CD8-positive, alpha-beta memory T cell (primary cell): ENCODE measurements at places on chromosomes 16 and 17.

GRCh38 chr16:3734758-3735221 is 17.5 kb upstream of the TRAP1 start:
- no peaks in the 10 kb centered on the region for H3K27me3 ChIP-seq
- H3K4me1 ChIP-seq = no peaks in the 10 kb centered on the region

- H3K27me3 ChIP-seq = no peaks in the 10 kb centered on the region
- H3K4me3 ChIP-seq = no peak overlapping the region
- peaks cover 38% of the 10 kb centered on the region for H3K4me1 ChIP-seq
- H3K27ac ChIP-seq = no peak overlapping the region
- no peak for DNase-seq
These were observed 5.7 kb downstream of the PDF start for GRCh38 chr16:69324585-69325253.

- H3K4me3 ChIP-seq = no peak overlapping the region
- no peaks in the 10 kb centered on the region for H3K4me1 ChIP-seq
- DNase-seq = peak; percentile 48
These were observed 7.7 kb downstream of the MMD start for GRCh38 chr17:55413825-55414489.

- peak; percentile 56 for DNase-seq
- peak overlapping the region; percentile 83 for H3K4me3 ChIP-seq
- no peaks in the 10 kb centered on the region for H3K27me3 ChIP-seq
- no peaks in the 10 kb centered on the region for H3K36me3 ChIP-seq
- H3K4me1 ChIP-seq = peaks cover 16% of the 10 kb centered on the region
These were observed 3.8 kb upstream of the TAC4 start for GRCh38 chr17:49851387-49852291.

GRCh38 chr17:66523378-66524200 is 221.2 kb downstream of the PRKCA start:
- H3K36me3 ChIP-seq = peaks cover 4% of the 10 kb centered on the region
- H3K27ac ChIP-seq = no peak overlapping the region
- H3K27me3 ChIP-seq = no peaks in the 10 kb centered on the region
- no peak for DNase-seq
- peaks cover 7% of the 10 kb centered on the region for H3K4me1 ChIP-seq

GRCh38 chr17:21686165-21687015 is 5.9 kb upstream of the KCNJ18 start:
- no peak overlapping the region for H3K4me3 ChIP-seq
- H3K36me3 ChIP-seq = no peaks in the 10 kb centered on the region
- no peak for DNase-seq
- no peaks in the 10 kb centered on the region for H3K27me3 ChIP-seq
- no peak overlapping the region for H3K27ac ChIP-seq
- no peaks in the 10 kb centered on the region for H3K4me1 ChIP-seq

GRCh38 chr17:4177806-4178205 is 34.8 kb downstream of the CYB5D2 start:
- no peaks in the 10 kb centered on the region for H3K27me3 ChIP-seq
- H3K27ac ChIP-seq = no peak overlapping the region
- H3K36me3 ChIP-seq = peaks cover 35% of the 10 kb centered on the region
- H3K4me3 ChIP-seq = no peak overlapping the region
- no peak for DNase-seq

GRCh38 chr17:68771867-68772515 is 170.8 kb upstream of the FAM20A start:
- H3K36me3 ChIP-seq = no peaks in the 10 kb centered on the region
- H3K27ac ChIP-seq = no peak overlapping the region
- no peak for DNase-seq
- H3K4me1 ChIP-seq = no peaks in the 10 kb centered on the region
- H3K4me3 ChIP-seq = no peak overlapping the region
- no peaks in the 10 kb centered on the region for H3K27me3 ChIP-seq

GRCh38 chr17:74690409-74690825 is 22.3 kb downstream of the CD300LF start:
- H3K4me3 ChIP-seq = no peak overlapping the region
- H3K27me3 ChIP-seq = no peaks in the 10 kb centered on the region
- DNase-seq = no peak
- no peak overlapping the region for H3K27ac ChIP-seq
- no peaks in the 10 kb centered on the region for H3K4me1 ChIP-seq

GRCh38 chr16:3651461-3652372 is 2.8 kb upstream of the DNASE1 start:
- H3K27me3 ChIP-seq = no peaks in the 10 kb centered on the region
- no peaks in the 10 kb centered on the region for H3K36me3 ChIP-seq
- DNase-seq = no peak
- H3K27ac ChIP-seq = no peak overlapping the region
- no peak overlapping the region for H3K4me3 ChIP-seq
- no peaks in the 10 kb centered on the region for H3K4me1 ChIP-seq

DNA sequence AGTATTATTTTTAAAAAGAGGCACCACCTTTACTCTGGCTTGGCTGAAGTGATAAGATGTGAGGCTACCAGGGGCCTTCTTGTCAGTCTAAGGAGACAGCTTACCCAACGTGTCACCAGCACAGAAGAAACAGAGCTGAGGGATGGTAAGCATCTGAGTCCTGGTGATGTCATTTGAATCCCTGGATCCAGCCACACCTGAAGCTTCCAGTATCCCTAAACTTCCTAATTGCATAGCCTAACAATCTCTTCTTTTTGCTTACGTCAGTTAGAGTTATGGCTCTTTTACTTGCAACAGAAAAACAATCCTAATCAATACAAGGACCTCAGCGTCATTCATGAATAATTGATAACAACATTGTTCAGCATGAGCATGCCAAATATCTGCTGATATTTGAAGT is 436.6 kb downstream of the SHISA9 start:
- DNase-seq = no peak
- H3K4me1 ChIP-seq = no peaks in the 10 kb centered on the region
- H3K4me3 ChIP-seq = no peak overlapping the region
- H3K27me3 ChIP-seq = no peaks in the 10 kb centered on the region
- no peaks in the 10 kb centered on the region for H3K36me3 ChIP-seq
- no peak overlapping the region for H3K27ac ChIP-seq

DNA sequence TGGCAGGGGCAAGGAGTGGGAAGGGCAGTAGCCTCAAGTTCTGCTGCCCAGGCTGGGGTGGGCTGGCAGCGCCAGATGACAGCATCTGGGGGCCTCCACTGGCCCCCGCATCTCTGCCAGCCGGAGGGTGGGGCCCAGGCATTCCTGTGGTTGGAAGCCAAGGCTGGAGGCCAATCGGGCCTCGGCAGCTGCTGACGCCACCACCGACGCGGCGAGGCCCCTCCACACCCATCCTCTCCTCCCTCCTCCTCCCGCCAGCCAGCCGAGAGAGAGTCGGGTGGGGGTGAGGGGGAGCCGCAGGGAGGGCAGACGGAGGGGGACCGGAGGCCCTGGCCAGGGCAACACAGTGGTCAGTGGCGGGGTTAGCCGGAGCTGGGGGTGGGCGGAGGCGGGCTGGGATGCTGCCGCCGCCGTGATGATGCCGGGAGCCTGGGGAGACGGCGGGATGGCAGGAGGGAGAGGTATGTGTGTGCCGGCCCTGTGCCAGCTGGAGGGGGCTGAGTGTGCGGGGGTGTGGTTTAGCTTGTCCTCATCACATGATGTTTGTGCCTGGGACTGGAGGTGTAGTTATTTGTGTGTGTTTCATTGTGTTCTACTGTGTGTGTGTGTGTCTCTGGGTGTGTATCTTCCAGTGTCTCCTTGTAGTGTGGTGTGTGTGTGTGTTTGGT is 36.6 kb downstream of the ARHGAP23 start:
- no peaks in the 10 kb centered on the region for H3K27me3 ChIP-seq
- DNase-seq = no peak
- no peak overlapping the region for H3K4me3 ChIP-seq
- no peaks in the 10 kb centered on the region for H3K36me3 ChIP-seq
- no peak overlapping the region for H3K27ac ChIP-seq

GRCh38 chr16:11557801-11558200 is 28.9 kb downstream of the LITAF start:
- H3K4me1 ChIP-seq = peaks cover 77% of the 10 kb centered on the region
- peak overlapping the region; percentile 25 for H3K27ac ChIP-seq
- peaks cover 39% of the 10 kb centered on the region for H3K36me3 ChIP-seq
- no peaks in the 10 kb centered on the region for H3K27me3 ChIP-seq
- DNase-seq = no peak

DNA sequence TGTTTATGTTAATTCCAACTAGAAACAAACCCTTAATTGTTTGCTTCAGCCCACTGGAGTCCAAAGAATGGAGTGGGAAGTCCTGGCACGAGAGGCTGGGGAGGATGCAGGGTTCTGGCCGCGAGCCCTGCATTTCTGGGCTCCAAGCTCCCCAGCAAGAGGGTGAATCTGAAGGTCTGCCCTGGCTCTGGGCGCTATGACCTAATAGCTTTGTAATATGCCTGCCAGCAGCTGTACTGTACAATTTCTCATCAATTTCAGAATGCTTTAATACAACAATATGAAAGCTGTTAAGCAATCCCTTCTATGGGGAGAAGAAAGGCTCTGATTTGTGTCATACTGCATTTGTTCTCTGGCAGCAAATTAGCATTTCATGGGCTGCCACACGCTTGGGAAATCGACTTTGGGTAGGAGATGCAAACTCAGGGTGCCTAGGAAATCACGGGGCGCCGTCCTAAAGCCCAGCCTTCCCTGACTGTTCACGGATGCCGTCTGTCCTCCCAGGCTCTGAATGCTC is 43.8 kb downstream of the NDEL1 start:
- DNase-seq = no peak
- no peaks in the 10 kb centered on the region for H3K27me3 ChIP-seq
- peaks cover 28% of the 10 kb centered on the region for H3K36me3 ChIP-seq
- no peaks in the 10 kb centered on the region for H3K4me1 ChIP-seq

- no peaks in the 10 kb centered on the region for H3K36me3 ChIP-seq
- no peak for DNase-seq
- no peak overlapping the region for H3K27ac ChIP-seq
- H3K4me3 ChIP-seq = no peak overlapping the region
- no peaks in the 10 kb centered on the region for H3K27me3 ChIP-seq
These were observed 12.1 kb upstream of the TMEM92 start for GRCh38 chr17:50262001-50262794.

GRCh38 chr17:63699638-63700527 is at the start of gene LIMD2:
LIMD2 (minus strand) TSS chr17:63700125; CDS start chr17:63699298, 827 bp downstream.
- H3K4me3 ChIP-seq = peak within 1 kb of the TSS; percentile 95
- peaks cover 60% of the 10 kb centered on the region for H3K4me1 ChIP-seq
- DNase-seq = peak; percentile 80
- H3K36me3 ChIP-seq = peaks cover 19% of the 10 kb centered on the region
- H3K27me3 ChIP-seq = no peaks in the 10 kb centered on the region
